Iris pigment epithelial cell (primary cell): ENCODE measurements at places on chromosomes 2 and 18.
A peak's percentile ranks its signal among the peaks of the same experiment; 100 is the strongest.

DNA sequence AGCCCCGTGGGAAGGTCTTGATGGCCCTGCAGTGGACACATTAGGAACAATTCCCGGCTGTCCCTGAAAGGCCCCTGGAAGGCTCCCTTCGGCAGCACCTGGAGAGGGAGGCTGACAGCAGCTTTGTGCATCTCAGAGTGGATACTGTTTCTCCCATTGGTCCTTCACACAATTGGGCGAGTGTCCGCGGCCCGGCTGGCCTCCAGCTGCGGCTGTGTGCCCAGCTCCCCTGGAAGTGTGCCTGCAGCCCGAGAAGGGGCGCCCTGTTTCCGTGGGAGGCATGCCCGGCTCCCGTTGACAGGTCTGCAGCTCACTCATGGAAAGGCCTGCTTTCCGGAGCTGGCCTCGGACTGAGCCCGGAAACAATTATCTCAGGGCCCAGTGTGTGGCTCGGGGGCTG lies 103.7 kb downstream of the LPIN1 start:
- no peak for DNase-seq

- peak; percentile 93 for DNase-seq
These were observed 57.2 kb downstream of the CDC42EP3 start for GRCh38 chr2:37614061-37614738.

DNA sequence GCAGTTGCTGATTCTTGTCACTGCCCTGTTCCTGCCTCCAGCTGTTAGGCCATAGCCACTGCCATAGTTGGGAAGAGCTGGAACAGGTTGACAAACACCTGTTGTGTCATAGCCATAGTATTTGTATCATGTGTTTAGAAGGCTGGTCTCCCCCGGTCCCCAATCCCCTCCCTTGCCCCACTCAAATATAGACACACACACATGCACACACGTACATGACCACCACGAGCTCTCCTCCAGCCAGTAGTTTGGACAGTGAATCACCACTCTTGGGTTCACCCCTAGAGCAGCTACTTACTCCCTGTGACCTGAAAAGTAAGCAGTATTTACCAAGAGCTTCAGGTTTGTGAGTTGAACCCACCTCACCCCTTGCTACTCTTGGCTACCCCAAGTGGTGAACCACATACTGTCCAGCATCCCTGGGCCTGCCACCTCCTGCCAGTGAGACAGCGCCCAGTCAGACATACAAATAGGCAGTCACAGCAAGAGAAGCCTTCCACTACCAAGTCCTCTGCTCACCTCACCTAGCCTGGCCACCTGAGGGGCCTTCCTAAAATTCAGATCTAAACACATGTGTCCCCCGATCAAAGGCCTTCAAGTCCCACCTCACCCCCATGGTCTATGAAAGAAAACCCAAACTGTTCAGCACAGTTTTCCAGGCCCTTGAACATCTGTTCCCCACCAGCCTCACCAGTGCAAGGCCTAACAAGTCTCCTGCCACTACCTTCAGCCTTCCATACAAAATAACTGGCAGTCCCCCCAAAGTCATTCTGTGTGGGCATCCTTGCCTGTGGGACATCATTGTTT lies 7.1 kb downstream of the PCBP1 start:
- no peak for DNase-seq

- DNase-seq, result no peak
These were observed 16.8 kb upstream of the MTERF4 start for GRCh38 chr2:241118737-241119505.

DNA sequence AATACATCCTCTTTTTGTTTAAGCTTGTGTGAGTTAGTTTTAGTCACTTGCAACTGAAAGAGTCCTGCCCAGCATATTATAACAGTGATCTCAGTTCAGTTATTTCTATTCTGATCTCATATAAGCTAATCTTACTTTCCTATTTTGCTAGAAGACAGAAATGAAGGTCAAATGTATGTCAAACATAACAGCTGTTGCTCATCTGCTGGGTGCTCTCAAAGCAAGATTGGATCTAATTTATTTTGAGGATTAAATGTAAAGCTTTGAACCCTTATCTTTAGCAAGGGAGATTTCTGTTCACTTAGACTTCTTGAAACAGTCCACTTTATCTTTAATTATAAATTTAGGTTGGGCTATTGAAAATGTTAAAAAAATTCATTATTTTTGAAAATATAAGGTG lies 31.2 kb downstream of the CRYGD start:
- DNase-seq, result no peak

GRCh38 chr2:112582314-112582746 lies 2.1 kb upstream of the CHCHD5 start:
- DNase-seq, result peak; percentile 60

DNA sequence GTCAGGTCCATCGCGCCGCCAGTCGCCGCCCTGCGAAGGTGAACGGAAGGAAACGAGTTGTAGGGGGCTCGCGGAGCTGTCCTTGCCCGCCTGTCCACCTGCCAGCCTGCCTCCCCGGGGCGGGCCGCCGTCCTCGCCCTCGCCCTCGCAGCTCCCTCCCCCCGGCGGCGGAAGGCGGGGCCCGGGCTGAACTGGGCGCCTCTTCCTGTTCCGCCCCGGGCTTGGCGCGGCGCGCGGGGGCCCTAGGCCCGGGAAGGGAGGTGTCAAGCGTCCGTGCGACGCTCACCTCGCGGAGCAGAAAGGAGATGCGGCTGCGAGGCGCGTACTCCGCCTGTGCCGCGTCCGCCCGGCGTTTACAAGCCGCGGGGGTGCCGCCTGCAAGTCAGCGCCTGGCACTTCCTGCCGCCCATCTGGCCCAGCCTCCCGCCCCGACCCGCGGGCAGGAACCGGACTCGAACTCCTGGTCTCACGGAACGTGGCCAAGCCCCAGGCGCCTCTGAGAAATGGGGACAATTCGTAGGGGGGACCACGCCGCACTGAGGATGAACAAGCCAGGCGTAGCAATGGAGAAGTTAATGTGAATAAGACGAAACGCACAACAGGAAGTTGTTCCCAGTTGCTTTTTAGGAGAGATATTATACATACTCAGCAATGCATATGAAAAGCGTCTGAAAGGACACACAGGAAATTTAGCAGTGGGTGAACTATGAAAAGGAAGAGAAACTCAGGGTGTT lies at the start of gene CNPPD1:
Gene CNPPD1, minus strand, starts transcription at position 108 of the 734 bp plus-strand sequence. Its CDS starts 97 bp downstream, at position 11.
- DNase-seq, result peak; percentile 75

- DNase-seq, result no peak
These were observed 17.4 kb downstream of the MYO7B start for GRCh38 chr2:127552846-127553245.

- no peak for DNase-seq
These were observed 32.2 kb downstream of the FN1 start for GRCh38 chr2:215403441-215404347.

DNA sequence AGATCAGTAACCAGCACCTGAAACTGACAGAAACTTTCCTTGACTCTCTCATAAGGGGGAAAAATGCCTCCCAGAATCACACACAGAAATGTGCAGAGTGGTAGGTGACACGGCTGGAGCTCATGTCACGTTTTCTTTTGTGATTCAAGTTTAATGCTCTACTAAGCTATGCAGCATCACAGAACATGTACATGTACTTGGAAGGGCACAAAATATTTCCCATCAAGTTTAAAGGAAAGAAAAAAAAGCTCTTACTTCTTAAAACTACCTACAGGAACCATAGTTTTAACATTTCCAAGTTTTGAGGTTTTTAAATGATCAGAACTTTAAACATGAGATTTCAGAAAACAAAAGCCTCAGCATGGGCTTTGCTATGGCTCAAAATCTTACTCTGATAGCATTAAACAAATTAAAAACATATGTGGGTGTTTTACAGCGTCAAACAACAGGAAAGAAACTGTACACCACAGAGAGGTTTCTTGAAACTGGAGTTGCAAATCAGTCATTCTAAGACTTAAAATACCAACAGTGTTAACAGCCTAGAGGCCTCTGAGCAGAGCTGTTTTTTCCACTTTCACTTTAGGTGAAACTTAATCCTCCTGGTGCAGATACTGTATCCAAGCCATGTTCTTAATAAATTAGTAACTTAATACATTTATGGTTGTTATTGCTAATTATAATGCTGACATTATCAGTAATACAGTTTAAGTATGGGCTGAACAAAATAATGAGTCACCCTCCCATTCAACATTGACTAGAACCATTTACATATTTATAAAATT lies 30.1 kb downstream of the MBP start:
- DNase-seq, result peak; percentile 94

GRCh38 chr18:49517483-49517882 lies 30.4 kb upstream of the C18orf32 start:
- no peak for DNase-seq

- DNase-seq, result no peak
These were observed 107.4 kb upstream of the ID2 start for GRCh38 chr2:8574196-8575037.
